ENCODE measurements at places on chromosomes 7 and 10.
A peak's percentile ranks its signal among the peaks of the same experiment; 100 is the strongest.

GRCh38 chr10:126906704-126907422 lies 1.6 kb downstream of the DOCK1 start:
- no peak for DNase-seq

- no peak for DNase-seq
Measured at GRCh38 chr7:74018246-74018895, 9.6 kb upstream of the ELN start.

- no peak for DNase-seq
Measured at GRCh38 chr10:132542086-132542775, 4.6 kb downstream of the INPP5A start.

GRCh38 chr10:30062090-30062489 lies 2.7 kb upstream of the JCAD start:
- peak; percentile 92 for DNase-seq

DNA sequence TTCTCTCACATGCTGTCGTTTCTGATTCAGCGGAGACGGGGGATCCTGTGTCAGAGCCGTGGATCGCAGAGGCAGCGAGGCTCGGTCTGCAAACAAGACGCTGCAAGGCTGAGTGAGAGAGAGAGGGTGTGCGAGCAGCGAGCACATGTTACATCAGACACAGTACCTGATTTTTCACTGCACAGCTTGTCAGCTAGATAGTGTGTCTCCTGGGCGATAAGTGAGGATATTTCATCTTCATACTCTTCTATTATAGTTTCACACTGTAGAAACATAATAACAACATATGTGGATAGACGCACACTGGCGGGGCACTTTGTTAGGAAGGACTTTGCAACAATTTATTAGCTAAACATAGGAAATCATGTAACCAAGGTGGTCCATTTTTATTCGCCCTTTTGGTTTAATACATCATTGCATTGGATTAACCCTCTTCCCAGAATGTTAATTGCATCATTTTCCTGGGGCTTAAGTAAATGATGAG lies 39.5 kb downstream of the CNPY1 start:
- DNase-seq = peak; percentile 6

- peak; percentile 77 for DNase-seq
Measured at GRCh38 chr10:119755446-119755845, 29.6 kb downstream of the INPP5F start.

All from iris pigment epithelial cell (primary cell).